ENCODE measurements at places on chromosomes 5 and 9. TPM values are rescaled to one million over a fixed set of nuclear protein-coding genes. Genes with fewer than 3 reads are reported as not detected.
A peak's percentile ranks its signal among the peaks of the same experiment; 100 is the strongest.

DNA sequence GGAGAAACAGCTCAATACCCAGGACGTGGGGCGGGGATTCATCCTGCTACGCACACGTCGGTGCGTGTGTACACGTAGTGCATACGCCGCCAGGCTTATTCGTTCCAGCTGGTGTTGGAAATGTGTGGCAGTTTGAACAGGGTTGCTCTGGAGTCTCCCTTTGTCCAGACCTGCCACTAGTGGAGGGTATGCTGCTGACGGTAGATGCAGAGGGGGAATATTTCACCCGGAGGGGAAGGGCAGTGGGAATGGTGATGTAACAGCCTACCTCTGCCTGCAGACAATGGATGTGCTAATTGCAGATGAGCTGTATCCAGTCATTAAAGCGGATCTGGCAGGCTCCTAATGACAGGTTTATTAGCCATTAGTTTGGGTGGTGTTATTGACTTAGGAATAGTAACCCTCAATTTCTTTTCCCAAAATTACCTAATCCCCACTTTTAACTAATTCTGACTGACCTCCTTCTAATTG is 142.7 kb downstream of the PAX5 start:
- DNase-seq = no peak

DNA sequence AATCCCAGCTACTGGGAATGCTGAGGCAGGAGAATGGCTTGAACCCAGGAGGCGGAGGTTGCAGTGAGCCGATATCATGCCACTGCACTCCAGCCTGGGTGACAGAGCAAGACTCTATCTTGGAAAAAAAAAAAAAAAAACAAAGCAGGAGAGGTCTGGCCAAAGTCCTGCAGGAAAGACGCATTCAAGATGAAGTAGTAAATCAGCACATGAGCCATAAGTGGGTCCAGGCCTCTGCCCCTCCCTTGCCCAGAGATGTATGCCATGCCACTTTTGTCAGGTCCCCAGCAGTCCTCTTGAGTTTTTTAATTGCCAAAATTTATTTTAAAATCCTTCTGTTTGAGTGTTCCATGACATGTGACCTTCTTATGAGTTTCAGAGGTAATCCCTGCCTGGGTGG is 8.5 kb upstream of the PHF19 start:
- peak; percentile 93 for DNase-seq

The TNFAIP8 gene
- polyA plus RNA-seq = 17.1 TPM

The SOHLH1 gene
- not detected for polyA plus RNA-seq

- peak; percentile 3 for DNase-seq
Observed at GRCh38 chr5:151885138-151885908, 39.3 kb downstream of the GLRA1 start.

- DNase-seq = no peak
Observed at GRCh38 chr5:59528202-59528862, 365.2 kb downstream of the PDE4D start.

The MARCOL gene
- not detected for polyA plus RNA-seq

The ARHGEF39 gene
- 5.2 TPM for polyA plus RNA-seq

- no peak for DNase-seq
Observed at GRCh38 chr5:127930311-127930710, 153.3 kb upstream of the SLC12A2 start.

DNA sequence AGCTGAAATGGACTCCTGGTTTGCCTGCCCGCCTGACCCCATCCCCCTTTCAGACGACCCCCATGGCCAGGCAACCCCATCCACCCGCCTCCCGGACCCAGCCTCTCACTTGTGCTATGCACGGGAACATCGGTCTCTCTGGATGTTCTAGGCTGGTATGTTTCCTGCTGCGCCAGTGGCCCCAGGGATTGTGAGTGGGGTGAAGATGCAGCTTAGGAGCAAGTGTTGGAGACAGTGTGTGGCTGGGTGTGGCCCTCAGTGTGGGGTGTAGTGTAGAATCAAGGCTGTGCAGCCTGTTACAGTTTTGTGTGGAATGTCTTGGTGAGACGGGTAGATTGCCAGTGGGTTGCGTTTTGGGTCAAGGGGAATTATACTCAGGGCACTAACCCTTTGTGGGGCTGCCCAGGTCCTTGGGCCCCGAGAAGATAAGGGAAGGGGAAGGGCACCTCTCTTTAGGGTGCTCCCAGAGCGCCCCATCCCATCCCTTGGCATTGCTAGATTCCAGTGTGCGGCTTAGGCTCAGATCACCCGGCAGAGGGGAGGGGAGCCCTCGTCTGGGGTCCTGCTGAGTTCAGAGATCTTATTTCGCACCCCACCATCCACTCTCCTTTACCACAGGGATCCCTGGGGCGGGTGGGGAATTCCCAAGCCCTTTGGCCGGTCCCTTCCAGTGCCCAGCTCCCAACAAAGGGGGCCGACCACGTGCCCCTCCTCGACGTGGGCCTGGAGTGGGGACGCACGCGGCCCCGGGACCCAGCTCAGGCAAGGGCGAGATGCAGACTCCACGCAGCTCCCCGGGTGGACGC is 4.6 kb downstream of the IER5L start:
- DNase-seq = no peak

- DNase-seq = no peak
Observed at GRCh38 chr9:108746864-108747263, 108.9 kb downstream of the ACTL7B start.

The UBAP2 gene
- polyA plus RNA-seq = 26.1 TPM

DNA sequence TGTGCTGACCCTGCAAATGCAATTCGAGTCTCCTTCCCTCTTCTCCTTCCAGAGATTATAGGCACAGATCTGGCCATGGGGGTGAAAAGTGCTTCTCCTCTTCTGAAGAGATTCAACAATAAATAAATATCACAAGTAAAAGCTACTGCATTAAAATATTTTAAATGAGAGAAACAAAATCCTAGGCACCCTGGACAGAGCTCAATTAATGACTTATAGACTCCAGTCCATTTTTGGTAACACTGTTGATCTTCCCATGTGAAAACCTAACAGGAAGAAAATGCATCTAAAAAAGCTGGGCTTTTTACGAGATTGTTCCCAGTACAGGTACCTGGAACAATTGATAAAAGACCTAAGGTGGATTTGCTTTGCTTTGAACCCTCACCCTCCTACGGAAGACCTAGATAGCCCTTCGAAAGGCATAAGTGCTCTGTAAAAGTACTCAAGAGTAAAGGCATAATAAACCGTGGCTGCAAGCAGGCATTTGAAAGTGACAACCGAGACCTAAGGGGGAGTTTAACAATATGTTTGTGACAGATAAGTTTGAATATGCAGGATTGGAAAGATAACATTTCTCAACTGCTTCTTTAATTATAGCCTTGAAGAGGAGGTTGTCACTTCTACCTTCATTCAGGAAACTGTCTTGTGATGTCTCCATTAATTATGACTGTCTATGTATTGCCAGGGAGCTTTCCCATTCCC is 29.4 kb upstream of the MED10 start:
- DNase-seq = no peak

GRCh38 chr5:143569722-143570567 is 166.5 kb upstream of the NR3C1 start:
- DNase-seq = peak; percentile 77

- no peak for DNase-seq
Observed at GRCh38 chr5:28750251-28750650, 1711.9 kb upstream of the CDH9 start.

The SUSD3 gene
- 7.6 TPM for polyA plus RNA-seq

DNA sequence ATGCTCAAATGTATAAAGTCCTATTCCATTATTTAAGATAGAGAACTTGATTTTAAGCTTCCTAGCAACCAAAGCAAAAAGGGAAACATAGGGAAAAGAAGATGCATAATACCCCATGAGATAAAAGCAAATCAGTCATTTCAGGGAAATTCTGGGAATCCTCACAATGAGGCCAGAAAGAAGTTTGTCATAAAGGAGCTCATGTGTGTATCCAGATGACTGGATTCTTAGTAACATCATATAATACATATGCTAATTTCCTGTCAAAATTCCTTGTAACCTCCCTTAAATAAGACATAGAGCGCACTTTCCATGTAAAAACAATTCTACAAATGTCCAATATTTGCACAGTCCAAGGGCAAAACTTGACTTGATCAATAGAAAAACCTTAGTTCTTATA is 411.0 kb upstream of the WWC1 start:
- no peak for DNase-seq

GRCh38 chr9:109963079-109963478 is 183.1 kb downstream of the PALM2AKAP2 start:
- DNase-seq = no peak

GRCh38 chr9:83596899-83597504 is 25.9 kb upstream of the IDNK start:
- DNase-seq = peak; percentile 20

- no peak for DNase-seq
Observed at GRCh38 chr9:132171702-132172101, 9.8 kb downstream of the NTNG2 start.

DNA sequence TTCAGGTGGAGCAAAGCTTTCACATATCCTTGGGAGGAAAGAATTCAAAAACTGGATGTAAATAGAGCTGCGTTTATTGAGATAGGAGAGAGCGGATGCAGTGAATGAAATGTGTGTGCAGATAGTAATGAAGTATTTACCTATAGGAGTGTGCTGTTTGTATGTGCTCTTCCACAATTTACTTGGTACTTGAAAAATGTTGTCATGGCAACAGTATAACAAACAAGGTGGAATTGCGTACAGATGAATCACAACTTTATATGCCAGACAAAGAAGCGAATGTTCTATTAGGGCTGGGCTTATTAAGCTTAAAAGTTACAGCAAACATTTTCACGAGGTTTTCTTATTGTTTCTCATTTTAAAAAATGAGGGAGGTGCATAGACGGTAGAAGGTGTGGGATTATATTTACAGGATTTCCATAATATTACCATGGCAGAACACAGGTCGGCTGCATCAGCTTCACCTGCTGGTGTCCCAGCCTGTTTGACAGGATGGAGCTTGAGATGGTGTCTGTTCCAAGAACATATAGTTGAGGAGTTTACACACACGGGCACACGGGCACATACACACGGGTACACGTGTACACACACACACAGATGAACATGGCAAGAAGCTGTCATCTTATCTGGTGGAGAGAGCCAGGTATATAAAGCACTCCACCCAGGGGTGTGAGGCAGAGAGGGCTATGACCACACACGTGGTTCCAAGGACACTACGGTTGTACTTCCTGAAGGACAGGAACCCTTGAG is 155.7 kb downstream of the RMI1 start:
- no peak for DNase-seq

GRCh38 chr5:10331341-10331796 is 22.1 kb upstream of the MARCHF6 start:
- peak; percentile 44 for DNase-seq

DNA sequence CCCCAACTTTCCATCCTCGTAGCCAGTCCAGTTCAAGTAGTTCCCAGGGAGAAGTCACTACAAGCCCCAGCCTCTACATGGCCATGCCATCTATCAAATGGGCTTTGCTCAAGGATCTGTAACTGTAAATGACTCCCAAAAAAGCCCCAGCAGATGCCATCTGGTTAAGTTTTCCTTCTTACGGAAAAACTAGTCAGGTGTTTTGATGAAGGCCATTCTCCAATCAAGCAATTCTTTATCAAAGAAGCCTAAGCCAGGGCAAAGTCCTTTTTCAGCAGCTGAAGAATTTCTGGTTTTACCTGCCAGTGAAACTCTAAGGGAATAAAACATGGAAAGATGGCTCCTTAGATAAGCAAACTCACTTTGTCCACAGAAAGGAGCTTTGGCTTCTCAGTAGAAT is 21.9 kb upstream of the ZNF622 start:
- DNase-seq = peak; percentile 50

DNA sequence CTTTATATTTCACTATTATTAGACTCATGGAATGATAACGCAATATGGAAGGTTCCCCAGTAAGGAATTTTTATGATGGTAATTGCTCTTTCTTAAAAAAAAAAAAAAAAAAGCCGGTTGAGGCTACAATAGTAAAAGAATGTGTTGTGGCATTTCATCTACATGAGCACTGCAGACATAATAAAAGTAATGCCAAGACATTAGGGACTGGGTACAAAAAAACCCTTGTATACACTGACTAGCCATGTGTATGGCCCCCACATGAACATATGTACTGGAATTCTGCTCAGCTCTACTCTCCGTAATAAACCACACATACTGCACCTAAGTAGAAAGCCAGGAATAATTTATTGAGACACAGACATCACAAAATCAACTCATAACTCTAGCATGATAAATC is 218.4 kb downstream of the ADAMTS6 start:
- no peak for DNase-seq

- DNase-seq = peak; percentile 34
Observed at GRCh38 chr5:175718401-175719108, 60.7 kb downstream of the HRH2 start.

DNA sequence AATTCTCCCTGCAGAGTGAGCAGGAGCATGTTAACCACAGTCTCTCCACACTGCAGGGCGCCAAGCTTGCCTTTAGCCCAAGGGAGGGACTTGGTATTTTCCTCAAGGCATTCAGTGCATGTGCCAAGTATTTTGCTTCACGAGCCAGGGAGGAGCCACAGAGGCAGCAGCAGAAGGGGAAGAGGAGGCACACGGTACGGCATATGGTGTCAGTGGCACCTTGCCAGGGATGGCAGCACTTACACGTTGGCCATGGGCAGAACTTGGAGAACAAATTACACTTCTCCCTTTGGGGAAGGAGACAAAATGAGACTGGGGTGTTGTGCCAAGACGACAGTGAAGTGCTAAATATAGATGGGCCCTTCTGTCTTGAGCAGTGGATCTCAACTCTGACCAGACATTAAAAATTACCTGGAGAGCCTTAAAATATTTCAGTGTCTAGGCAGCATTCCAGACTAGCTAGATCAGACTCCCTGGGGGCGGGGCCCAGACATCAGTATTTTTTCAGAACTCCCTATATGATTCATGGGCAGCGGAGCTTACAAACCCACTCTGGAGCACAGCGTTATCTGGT is 155.8 kb downstream of the DRD1 start:
- DNase-seq = no peak

GRCh38 chr5:171852255-171852681 is 66.7 kb downstream of the SMIM23 start:
- DNase-seq = no peak

DNA sequence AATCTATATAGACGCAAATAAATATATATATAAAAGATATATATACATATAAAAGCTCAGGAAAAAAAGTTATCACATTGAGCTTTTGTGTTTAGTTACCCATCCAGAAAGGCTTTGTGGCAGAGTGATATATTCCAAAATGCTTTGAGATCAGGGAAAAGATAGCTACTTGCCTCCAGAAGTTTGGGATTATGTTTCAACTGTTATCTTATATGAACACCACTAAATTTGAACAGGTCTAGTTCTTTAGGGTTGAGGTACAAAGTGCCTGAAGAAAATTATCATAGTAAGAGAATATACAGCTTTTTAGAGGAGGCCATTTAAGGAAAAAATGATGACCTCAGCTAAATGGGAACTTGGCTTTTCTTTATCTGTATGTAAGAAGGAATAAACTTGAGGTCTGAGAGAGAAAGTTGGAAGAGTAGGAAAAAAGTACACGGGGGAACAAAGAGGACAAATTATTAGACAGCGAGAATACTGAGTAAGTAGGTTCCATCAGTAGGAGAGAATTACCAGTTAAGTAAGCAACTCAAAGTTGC is 2.4 kb downstream of the ERP44 start:
- peak; percentile 32 for DNase-seq

DNA sequence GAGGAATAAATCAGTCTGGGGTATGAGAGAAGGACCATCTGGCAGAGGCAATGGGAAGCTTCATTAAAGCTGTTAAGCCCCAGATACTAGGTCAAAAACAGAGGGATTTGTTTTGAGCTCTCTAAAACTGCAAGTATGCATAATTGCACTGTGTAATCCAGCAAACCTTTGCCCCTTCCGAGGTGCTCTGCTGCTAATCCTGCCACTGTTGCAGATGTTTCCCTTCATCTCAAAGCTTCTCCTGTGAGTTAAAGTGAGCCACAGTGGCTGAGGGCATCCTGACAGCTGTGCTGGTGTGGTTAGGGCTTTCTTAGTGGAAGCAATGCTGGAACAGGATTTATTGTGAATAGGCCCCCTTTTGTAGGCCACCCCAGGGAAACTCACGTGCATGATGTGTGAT is 160.3 kb upstream of the TRPC7 start:
- no peak for DNase-seq

The SLCO4C1 gene
- 24.9 TPM for polyA plus RNA-seq
